ENCODE measurements at places on chromosomes 1 and 21.

DNA sequence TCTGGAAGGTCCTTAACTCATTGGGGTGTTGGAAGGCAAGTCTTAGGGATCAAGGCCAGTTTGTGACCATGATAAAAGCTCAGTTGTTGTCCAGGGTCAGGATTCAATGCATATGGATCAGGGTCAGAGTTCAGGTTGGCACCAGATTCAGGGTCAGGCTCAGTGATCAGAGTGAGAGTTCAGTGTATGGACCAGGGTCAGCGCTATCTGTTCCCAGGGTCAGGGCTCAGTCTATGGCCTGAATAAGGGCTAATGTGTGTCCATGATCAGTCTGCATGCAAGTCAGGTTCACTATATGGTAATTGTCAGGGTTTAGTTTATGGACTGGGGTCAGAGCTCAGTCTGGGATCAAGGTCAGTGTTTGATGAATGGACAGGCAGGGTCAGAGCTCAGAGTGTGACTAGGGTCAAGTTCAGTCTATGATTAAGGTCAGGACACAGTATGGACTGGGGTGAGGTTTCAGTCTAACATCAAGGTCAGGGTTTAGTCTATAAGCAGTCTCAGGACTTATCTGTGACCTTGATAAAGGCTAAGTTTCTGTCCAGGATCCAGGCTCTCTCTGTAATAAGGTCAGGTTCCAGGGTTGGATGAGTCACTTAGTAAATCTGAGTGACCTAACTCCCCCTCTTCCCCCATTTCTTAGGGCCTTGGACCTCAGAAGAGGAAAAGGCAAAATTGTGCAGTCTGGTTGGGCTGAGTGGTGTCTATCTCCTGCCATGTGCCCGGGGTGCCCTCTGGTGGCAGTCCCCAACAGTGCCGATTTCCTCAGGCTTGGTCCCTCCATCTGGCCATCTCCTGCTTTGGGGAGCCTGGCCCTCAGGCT is 23.8 kb downstream of the KNCN start:
- peak; percentile 67 for DNase-seq

DNA sequence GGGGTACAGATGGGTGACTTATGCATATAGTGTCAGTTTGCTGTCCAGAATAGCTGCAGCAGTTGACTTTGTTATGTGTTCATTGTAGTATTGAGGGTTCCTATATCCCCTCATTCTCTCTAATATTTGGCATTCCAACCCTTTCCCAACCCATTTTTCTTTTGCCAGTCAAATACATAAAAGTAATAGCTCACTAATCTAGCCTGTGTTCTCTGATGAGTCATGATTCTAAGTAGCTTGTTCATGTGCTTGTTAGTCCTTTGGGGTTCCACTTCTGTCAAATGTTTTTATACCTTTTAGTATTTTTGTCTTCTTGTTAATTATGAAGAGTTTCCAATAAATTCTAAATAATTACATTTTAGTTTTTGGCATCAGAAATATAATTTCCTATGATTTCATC is 99.2 kb upstream of the MROH9 start:
- DNase-seq = no peak

- no peak for DNase-seq
These were observed 2.0 kb upstream of the CAMTA1 start for GRCh38 chr1:6783221-6783620.

- DNase-seq = no peak
These were observed 55.8 kb upstream of the ZNF326 start for GRCh38 chr1:89939059-89939570.

DNA sequence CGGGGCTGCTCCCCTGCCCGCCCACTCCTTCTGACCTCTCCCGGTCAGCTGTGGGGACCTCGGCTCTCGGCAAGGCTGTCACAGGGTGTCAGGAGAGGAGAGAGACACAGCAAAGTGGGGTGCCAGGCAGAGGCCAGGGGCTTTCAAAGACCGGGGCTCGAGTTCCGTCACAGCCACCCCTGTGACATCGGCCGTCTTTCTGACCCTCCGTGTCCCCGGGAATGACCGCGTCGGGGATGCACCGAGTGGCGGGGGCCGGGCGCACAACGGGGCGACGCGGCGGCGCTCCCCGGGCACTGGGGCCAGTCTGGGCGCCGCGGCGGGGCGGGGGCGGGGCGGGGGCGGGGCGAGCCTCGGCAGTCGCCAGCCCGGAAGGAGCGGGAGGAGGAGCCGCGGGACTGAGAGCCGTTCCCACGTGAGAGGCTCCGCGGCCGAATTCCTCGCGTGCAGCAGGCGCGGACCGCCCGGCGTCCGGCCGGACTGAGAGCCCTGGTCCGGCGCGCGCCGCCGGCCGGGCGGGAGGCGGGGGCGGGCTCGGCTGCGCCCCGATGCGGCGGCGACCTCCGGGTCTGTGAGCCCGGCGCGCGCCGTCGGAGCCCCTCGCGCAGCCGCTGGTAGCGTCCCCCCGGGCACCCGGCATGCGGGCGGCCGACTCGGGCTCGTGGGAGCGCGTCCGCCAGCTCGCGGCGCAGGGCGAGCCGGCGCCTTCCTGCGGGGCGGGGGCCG is 229.7 kb upstream of the TMEM51 start:
- peak; percentile 52 for DNase-seq

DNA sequence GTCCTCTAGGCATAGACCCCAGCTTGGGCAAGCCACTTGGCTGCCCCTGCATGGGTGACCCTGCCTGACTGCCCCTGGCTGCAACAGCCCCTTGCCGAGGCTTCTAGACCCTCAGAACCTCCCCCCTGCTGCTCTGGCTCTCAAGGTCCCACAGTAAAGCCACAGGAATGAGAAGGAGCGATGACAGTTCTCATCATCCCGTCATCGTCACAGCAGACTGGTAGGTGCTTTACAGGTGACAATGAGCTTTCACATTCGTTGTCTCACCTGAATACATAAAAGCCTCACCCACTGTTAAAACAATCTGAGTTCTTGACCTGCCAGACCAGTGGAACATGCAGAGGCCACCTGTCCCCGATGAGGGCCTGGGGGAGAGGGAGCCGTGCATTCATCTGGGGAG is 36.0 kb upstream of the GPR157 start:
- DNase-seq = no peak

DNA sequence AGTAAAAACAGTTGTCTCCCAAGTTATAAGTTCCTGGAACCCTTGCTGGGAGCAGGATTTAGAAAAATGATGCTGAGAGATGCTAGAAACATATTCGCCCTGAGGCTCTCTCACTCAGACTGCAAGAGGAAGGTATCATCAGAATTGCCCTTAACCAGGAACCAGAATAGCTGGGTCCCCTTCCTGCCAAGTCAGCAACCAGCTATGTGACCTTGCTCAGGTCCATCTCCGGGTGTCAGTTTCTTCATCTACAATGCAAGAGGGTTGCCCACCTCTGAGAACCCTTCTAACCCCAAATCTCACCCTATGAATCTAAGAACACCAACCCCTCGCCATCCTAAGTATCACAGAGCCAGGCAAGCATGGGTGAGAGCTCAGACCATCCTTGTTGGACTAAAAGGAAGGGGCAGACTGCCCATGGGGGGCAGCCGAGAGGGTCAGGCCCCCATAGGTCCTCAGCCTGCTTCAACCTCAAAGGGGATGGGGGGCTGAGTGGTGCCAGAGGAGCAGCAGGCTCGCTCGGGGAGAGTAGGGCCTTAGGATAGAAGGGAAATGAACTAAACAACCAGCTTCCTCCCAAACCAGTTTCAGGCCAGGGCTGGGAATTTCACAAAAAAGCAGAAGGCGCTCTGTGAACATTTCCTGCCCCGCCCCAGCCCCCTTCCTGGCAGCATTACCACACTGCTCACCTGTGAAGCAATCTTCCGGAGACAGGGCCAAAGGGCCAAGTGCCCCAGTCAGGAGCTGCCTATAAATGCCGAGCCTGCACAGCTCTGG is 390 bp upstream of the S100A9 start:
- no peak for DNase-seq

DNA sequence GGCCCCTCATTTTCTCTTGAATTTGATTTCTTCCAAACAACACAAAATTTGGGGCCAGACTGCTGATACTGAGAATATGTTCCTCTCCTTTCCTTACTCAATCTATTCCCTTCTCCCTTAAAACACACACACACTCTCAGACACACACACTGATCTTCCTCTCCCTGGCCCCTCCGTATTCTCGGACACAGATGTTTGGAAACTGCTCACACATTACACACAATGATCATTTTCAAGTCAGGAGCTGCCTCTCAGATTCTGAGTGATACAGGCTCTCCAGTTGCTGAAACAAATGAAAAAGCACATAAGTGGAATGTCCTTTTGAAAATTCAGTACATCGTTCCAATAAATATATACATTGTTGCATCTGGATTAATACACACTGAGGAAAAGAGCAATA is 161.3 kb downstream of the CLEC20A start:
- DNase-seq = no peak

DNA sequence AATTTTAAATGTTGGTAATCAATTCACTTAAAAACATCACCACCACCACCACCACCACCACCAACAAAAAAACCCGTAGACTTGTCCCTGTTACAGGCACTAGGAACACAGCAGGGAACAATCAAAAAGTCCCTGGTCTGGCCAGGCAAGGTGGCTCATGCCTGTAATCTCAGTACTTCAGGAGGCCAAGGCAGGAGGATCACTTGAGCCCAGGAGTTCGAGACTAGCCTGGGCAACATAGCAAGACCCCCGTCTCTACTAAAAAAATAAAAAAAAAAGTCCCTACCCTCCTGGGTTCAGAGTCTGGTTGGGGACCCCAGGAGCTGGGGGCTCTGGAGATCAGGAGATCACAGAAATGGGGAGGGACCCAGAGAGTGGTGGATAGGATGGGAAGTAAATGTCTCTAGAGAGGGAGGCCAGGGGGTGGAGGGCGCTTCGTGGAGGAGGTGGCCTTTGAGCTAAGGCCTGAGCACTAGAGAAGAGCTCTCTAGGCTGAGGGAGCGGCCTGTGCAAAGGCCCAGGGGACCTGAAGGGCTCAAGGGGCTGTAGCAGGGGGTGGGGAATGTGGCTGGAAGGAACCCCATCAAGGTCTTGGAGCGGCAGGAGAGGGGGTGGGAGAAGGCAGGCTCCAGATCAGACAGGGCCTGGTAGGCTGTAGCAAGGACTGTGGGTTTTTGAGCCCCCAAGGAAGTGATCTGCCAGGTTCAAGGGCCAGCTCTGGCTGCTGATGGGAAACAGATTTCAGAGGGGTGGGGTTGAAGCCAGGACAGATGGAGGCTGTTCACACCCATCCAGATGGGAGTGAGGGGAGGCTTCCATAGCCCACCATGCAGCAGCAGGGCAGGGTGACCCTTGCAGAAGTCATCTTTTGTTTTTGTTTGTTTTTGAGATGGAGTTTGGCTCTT is 24.8 kb upstream of the VPS13D start:
- no peak for DNase-seq

DNA sequence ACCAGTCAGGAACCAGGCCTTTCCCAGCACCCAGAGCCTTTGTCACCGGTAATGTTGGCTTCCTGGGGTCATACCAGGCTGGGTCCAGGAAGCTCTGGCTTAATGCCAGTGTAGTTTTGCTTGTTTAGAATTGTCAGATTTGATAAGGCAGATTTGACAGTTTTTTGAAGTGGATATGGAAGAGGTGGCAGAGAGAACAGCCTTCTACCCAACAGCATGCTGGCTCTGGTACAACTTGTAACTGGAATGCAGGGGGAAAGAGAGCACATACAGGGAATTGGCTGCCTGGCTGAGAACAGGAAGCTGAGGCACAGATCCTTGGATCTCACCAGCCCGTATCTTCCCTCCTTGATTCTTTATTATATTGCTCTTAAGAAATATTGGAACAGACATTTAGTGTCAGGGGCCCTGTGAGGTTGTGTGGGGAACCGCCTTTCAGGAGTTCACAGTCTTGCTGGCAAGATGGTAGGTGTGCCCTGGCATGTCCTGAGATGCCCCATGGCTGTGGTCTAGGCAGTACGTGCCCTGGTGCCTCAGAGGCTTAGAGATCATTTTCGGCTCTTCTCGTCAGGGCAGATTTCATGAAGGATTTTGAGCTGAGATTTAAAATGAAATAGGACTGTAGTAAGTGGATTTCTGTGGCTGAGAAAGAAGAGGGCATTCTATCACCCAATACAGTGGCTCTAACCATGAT is 227.0 kb downstream of the PBX1 start:
- DNase-seq = no peak

- no peak for DNase-seq
These were observed 119.5 kb upstream of the COA6 start for GRCh38 chr1:234253732-234254131.

DNA sequence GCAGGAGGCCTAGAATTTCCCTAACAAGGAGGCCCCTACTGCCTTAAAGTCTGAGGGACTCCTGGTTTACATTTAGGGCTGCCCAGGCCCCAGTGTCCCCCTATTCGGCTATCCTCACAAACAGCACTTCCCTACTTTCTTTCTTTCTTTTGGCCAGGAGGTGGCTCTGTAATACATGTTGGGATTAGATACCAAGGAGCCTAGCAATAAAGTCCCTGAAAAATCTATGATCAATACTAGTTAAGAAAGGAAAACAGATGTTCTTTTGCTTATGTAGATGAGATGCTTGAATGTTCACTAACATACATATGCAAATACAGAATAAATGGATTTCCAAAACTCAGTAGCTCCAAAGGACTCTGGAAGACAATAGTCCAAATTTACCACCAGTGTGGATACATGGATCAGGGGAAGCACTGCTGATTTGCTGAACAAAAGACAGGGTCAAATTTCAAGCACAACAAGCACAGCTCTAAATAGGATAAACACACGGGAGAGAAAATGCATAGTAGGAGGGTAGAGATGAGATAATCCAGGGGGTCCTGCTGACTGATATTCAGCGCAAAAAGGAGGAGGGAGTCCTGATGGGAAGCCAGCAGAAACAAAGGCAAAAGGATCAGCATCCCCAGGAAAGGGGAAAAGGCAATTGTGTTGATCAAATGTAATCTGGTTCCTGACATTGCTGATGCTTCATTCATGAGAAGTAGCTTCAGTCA is 240.0 kb downstream of the NUF2 start:
- DNase-seq = no peak

DNA sequence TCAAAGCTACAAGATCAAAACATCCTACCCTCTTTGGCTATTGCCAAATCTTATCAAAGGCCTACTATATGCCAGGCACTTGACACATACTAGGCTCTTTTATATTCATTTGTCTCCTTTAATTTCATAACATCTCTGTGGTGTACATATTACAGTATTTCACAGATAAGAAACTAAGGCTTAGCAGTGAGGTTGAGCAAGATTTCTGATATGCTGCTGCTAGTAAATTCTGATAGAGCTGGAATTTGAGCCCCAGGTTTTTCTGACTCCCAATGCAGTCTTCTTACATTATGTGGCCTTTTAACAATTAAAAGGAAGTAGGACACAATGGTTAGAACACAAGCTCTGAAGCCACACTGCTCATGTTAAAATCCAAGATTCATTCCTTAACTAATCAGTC is 16.8 kb downstream of the CCDC185 start:
- DNase-seq = no peak

DNA sequence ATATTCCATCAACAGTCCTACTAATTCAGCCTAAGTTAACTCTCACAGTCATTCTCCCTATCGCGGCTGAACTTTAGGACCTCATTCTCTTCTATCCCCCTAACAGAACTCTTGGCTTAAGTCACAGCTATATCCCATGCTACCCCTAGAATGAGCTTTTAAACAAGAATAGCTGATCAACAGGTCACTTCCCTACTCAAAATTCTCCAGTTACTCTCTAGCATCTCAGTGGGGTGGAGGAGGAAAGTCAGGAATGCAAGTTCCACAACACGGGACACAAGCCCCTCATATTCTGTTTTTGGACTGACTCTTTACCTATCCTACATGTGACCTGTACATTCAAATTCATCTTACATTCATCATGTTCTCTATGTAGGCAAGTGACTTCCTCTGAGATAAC is 21.0 kb downstream of the MRPL39 start:
- no peak for DNase-seq

Measured in amniotic stem cell (primary cell).